Cardiac ventricle fibroblast (primary cell): ENCODE measurements at places on chromosomes 12 and 14. TPM values are rescaled to one million over a fixed set of nuclear protein-coding genes. Genes with fewer than 3 reads are reported as not detected.

Gene SYT1
- total RNA-seq = 0.12 TPM in 1 of 2 replicates, not detected in the other

Gene SLC8B1
- 20.3 and 23.3 TPM in 2 replicates for total RNA-seq

Gene FOXA1
- not detected in 2 replicates for total RNA-seq

Gene CD163L1
- total RNA-seq = not detected in 2 replicates

Gene NPAS3
- 0.06 and 0.10 TPM in 2 replicates for total RNA-seq

Gene EFS
- total RNA-seq = 6.7 and 8.9 TPM in 2 replicates
